ENCODE measurements at places on chromosomes 6 and 20.

DNA sequence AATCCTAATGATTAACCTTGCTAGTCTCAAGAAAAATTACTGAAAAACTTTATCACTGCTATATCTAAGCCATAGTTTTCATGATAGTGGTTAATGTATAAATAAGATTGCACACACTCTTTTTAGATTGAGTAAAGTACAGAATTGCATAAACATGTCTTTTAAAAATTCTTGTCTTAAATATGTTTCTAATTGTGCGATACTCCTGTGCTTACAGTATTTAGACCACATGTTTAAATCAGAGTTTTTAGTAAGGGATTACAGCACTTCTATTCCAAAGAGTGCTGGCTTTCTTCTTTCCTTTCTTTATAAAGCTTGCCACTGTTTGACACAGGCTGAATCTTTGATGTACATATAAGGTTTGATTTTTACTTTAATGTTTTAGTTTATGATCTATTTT is 36.8 kb upstream of the RGS17 start:
- no peak for DNase-seq

- DNase-seq = no peak
Measured at GRCh38 chr20:37538003-37538402, 10.3 kb upstream of the BLCAP start.

DNA sequence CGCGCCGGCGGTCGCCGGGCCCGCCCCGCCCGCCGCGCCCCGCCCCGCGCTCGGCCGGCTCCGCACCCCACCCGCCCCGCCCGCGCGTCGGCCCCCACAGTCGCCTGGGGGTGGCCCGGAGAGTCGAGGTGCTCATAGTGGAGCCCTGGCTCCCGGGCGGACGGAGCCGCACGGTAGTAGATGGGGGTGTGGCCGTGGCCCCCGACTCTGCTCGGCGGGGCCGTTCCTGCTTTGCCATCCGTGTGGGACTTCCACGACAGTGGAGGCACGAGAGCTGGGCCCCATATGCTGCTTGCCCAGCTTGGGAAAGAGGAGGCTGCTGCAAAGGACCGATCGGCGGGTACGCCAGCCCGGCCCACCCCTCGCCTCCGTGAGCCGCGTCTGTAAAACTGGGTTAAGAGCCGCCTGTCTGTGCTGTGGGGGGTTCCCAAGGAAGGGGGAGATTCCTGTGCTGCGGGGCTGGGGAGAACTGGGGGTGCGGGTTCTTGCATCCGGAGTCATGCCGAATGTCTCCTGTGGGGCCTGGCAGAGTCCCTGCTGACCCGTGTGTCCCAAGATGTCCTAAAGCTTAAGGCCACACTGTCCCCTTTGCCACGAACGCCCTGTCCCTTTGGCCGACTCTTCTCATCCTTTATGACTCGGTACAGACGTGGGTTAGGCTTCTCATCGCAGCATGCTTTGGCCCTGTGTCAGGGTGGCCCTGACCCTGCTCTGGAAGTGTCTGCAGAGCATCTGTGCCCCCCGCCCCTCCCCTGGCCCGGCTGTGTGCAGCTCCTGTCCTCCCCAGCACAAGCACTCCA is at the start of gene OPRL1:
Gene OPRL1, plus strand, starts transcription at position 70 of the 800 bp plus-strand sequence. CDS start 12,639 bp downstream, outside the sequence.
- no peak for DNase-seq

DNA sequence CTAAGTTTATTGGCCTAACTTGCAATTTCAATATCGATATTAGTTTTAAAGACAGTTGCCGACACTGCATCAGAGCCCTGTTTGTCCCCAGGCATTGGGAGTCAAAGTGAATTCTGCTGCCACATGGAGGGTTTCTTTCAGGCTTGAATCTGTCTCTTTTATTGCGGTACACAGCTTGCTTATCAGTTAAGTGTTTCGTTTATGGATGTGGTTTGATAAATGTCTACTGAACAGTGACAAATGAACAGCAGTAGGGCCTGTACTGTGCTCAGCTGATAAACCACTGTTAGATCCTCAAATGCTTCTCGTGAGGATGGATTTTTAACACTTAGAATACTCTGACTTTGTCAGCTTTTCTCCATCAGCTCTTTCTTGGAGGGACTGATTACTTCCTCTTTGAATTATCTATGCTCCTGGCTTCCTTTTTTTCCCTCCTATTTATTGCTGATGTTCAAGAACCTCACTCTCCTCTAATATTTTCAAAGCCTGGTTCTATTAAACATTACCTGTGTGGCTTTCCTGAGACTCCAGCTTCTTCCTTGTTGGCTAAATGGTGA is 240.8 kb downstream of the PLCB1 start:
- no peak for DNase-seq

- no peak for DNase-seq
Measured at GRCh38 chr6:152351110-152351509, 286.1 kb downstream of the SYNE1 start.

DNA sequence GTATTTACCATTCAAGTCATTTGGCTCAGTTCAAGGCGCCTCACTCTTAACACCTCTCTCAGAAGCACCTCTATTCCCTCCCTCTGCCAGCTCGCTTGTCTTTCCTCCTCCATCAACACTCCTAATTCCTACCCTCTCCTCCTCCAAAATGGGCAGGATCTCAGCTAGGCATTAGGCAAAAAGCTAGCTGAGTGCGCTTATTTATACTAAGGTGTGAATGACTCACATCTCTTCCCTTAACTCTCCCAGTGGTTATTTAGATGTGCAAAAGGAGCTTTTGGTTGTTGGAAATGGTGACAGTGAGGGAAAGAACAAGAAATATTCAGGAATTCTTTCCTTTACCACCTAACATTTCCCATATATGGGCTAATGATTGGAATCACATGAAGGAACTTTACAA is 29.1 kb downstream of the PACSIN1 start:
- DNase-seq = no peak

- DNase-seq = no peak
Measured at GRCh38 chr6:113122060-113122459, 735.1 kb upstream of the MARCKS start.

- no peak for DNase-seq
Measured at GRCh38 chr6:158279615-158280014, 32.6 kb upstream of the TULP4 start.

- no peak for DNase-seq
Measured at GRCh38 chr20:61460261-61461052, 208.4 kb downstream of the CDH4 start.

- no peak for DNase-seq
Measured at GRCh38 chr6:30163918-30164654, 740 bp downstream of the TRIM15 start.

DNA sequence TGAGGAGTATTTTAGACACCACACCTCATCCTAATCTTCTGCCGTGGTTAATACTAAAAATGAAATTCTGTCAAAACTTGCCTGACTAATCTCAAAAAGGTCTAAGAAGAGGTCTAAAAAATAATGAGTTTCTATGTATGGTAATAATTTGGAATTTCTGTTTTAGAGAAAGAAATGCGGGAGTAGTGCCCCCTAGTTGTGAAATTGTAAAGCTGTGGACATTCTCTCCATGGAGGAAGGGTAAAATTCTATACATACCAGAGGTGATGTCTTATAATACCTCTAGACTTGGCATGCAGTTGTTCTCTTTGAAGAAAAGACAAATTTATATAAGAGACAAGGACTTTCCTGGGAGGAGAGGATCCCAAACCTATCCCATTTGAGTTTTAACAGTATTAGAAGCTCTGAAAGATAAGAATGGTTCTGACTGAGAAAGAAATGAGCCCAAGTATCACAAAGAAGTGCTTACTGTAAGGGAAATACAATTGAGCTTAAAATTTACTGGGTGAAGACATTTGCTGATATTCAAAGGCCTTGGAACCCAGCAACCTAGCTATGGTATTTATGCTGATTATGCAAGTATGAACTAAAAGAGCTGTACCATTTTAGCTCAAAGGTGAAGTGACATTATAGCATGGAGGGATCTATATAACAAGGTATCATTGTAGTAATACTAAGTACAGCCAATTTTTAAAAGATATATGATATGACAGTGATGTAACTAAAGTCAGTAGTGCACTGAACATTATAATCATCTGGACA is 5.1 kb upstream of the EPHA7 start:
- DNase-seq = no peak

DNA sequence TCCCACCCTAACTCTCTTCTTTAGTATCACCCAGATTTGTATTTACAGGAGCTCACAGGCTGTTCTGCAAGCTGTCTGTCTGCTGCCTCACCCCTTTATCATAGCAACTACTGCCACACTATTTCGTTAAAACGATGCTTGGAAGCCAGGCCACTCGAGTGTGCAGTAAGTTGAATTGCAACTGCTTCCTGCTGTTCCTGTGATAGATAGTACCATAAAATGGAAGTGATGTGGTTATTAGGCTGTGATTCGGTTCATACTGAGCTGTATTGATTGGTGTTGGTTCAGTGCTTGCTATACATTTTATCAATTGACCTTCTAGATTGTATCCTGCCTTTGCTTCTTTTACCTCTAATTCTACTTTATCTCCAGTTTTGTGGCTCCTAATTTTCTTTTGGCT is 325.4 kb downstream of the RNF144B start:
- no peak for DNase-seq

DNA sequence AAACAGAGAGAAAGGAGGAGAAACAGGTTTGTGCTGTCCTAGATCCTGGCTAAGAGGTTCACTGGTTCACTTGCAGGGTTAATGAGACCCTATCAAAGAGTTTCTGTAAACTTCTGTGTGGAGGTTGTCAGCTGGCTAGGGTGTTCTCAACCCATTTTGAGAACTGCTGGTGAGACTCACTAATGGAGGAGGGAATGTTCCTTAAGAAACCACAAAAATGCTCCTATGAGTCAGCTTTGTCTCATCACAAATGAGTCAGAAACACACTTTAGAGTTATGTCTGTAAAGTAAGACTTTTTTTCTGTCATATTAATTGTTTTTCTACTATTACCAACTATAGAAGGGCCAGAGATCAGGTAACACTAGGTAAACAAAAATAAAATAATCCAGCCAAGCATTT is 884.4 kb downstream of the PHF3 start:
- DNase-seq = no peak

DNA sequence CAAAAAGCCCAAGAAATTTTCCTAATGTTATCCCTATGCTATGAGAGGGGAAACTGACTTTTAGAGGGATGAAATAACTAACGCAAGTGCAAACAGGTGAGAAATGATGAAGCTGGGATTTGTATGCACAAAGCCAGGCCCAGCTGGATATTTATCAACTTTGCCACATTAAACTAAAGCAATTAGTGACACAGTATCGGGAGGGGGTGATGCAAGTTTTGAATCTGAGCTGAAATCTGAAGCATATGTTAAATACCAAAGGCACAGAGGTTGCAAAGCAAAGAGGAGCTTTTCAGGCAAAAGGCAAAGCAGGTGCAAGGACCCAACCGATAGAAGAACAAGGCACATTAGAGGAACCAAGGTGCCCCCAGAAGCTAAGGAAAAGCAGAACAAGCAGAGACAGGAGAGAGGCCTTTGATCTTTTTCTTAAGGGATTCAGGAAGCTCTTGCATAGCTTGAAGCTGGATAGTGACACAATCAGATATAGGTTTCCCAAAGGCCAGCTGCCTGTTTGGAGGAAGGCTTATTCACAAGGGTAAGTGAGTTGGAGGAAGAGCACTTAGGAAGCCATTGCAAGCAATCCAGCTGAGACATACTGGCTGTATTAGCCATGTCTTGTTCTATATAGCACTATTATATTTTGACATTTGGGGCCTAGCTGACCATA is 207.5 kb downstream of the HIVEP2 start:
- no peak for DNase-seq

DNA sequence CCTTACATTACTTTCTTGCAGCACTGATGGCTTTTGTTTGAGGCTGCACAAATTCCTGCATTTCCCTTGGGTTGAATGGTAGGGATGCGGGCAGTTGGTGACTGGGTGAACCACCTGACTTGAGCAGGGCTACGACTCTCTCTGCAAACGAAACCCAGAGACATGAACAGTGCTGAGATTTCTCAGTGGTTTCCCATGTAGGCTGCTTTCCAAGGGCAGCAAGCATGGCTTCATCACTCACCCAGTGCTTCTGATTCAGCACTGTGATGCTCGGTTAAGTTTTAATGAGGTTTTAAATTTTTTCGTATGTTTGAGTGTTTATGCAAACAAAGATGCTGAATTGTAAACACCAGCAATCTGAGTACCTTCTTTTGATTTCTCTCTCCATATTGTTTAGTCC is 127.2 kb downstream of the MTHFD1L start:
- DNase-seq = no peak

DNA sequence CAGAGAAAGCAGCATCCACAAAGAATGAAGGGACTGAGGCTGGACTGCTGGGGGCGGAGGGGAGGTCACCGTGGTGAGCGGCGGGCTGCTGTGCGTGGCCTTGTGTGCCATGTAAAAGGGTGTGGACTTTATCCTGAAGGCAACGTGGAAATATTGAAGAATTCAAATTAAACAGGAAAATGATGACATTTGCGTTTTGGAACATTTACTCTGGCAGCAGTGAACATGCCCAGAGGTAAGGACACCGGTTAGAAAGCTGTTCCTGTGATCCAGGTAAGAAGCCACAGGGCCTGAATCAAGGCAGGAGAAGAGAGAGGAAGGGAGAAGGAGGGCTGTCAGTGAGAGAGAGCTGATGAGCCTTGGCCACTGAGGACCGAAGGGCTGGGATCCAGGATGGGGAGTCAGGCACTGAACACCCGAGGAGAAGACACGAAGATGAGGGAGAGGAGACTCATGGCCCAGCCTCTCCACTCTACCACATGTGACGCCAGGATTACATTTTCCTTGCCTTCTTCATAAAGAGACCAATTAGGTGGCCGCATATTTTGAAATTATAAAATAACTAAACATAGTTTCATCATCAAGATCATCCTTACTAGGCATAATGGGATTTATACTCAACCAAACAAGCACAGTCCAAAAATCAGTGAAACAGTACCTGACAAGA is 58.4 kb downstream of the TRAM2 start:
- DNase-seq = no peak

DNA sequence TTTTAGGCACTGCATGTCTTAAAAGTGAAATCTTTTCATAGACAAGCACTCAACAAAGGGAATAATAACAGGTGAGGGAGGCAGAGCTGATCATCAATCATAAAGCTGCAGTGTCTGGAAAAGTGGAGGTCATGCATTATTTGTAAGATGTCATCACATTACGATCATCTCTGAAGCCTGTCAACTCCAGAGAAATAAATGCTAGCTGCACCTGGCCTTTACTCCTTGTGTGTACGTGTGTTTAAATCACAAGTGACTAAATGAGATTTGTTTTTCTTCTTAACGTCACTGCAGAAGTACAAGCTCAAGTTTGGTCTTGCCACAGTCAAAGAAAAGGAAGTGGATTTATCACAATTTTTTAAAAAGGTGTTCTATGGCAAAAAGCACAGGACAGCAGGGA is 275.5 kb upstream of the SGK1 start:
- no peak for DNase-seq

GRCh38 chr20:58888103-58888502 is 35.6 kb downstream of the GNAS start:
- DNase-seq = no peak

Measured in central memory CD8-positive, alpha-beta T cell (primary cell).